ENCODE measurements at places on chromosomes 6 and 20.

DNA sequence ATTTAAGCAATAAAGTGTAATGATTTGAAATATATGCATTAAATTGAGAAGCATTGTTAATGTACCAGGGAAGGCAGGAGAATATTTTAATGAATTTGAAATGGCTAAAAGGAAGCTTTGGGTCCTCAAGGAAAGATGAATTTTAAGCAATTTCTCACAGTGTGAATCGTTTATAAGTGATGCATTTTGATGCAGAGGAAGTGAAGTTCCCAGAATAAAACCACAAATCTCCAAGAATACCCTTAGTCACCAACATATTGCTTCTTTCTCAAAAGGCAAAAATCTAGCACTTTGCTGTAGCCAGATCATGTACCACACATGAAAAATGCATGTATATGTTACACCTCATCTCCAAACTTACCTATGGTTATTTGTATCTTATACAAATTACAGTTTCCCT lies 11.7 kb downstream of the TPD52L1 start:
- no peak for DNase-seq

- DNase-seq = no peak
Observed at GRCh38 chr6:165889636-165890403, 226.8 kb upstream of the PDE10A start.

DNA sequence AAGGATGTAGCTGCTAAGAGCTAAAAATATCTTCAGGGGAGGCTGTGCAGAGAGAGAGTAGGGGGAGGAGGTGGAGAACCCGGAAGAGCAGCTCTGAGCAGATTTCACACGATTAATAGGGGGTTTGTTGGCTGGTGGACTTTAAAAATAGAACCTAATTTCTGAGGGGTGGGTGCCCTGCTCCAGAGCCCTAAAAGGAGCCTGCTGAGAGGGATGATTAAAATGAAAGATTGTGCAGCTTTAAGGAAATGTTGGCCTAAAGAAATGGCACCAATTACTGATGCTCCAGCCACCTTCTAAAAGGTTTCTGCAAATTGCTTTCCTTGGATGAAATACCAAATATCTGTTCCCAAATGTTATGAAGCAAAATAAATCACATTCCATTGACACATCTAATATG lies 202.8 kb upstream of the BTBD3 start:
- no peak for DNase-seq

DNA sequence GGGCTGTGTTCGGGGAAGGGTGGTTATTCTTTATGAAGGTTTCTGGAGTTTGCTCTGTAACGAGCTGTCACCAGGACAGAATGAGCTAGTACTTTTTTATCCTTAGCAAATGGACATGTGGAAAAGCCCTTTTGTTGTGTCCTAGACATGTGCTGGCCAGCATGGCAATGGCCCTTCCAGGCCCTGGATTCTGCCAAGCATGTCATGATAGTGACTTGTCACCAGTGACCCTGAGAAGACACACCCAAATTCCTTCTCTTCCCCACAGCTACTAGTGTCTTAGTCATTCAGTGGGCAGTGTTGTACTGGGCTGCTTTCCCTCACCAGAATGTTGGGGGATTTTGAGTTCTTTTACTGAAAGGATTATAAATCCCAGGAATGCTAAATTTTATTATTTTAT lies 74.0 kb upstream of the XRN2 start:
- no peak for DNase-seq

GRCh38 chr6:90095788-90096187 lies 200.9 kb downstream of the BACH2 start:
- DNase-seq = no peak

DNA sequence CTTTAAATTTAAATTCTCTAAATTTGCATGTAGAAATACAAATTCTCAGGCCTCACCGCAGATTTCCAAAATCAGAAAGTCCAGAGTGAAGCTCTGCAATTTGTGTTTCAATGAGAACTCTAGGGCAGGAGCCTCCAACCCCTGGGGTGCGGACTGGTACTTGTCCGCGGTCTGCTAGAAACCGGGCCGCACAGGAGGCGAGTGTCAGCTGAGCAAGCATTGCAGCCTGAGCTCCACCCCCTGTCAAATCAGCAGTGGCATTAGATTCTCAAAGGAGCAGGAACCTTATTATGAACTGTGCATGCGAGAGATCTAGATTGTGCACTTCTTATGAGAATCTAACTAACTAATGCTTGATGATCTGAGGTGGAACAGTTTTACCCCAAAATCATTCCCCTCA lies 203.0 kb upstream of the PCSK2 start:
- no peak for DNase-seq

- no peak for DNase-seq
Observed at GRCh38 chr6:79574630-79575225, 37.5 kb upstream of the LCA5 start.

- DNase-seq = no peak
Observed at GRCh38 chr6:101226677-101227135, 166.8 kb upstream of the GRIK2 start.

- DNase-seq = peak; percentile 10
Observed at GRCh38 chr6:116971959-116972358, 94.9 kb downstream of the RFX6 start.

DNA sequence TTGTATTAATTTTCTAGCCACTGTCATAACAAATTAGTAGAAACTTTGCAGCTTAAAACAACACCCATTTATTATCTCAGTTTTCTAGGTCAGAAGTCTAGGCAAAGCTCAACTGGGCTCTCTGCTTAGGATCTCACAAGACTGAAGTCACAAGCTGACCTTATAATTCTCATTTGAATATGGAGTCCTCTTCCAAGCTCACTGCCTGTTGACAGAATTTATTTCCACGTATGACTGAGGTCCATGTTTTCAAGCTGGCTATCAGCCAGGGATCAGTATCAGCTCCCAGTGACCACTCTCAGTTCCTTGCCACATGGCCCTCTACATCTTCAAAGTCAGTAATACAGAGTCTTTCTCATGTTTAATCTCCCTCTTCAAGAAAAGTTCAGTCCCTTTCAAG lies 11.7 kb upstream of the HLA-DQB2 start:
- no peak for DNase-seq

- DNase-seq = no peak
Observed at GRCh38 chr6:37988696-37989095, 169.2 kb downstream of the ZFAND3 start.

DNA sequence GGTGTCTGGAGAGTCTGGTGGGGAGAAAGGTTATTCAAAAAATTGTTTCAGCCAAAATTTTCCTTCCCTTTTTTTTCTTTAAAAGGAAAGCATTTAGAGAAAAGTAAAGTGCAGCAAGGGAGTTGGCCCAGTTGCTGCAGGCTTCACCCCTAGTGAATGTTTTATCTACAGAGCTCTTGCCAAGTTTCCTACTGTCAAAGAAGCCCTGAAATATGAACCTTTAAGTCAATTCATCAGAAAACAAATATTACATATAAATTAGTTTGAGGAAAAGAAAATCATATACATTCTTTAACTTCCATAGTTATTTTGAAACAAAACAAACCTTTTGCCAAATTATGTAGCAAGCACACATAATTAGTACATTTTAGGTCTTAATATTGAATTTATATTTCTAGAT lies 25.0 kb upstream of the HMGCLL1 start:
- no peak for DNase-seq

GRCh38 chr6:30883685-30884520 lies at the start of gene DDR1:
Gene DDR1, plus strand, starts transcription at chr6:30884519. Its CDS starts 4,211 bp downstream, at chr6:30888730.
- no peak for DNase-seq

GRCh38 chr6:17033746-17034145 lies 68.1 kb upstream of the STMND1 start:
- no peak for DNase-seq

- DNase-seq = no peak
Observed at GRCh38 chr20:54152227-54153040, 21.4 kb downstream of the CYP24A1 start.

DNA sequence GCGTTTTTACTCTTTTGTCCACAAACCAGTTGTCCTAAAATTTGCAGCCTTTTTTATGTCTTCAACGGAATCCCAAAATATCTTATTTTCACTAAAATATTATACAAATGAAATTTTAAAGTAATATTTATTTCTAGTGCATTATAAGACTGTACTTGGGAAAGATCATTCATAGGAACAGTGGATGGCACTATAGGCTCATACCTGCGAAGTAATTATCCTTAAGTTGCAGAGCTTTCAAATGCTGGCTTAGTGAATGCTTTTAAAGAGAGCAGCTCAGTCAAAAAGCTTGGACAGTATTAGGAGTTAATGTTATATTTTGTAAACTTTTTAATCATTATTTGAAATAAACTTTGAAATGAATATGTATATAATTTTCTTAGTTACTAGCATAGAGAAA lies 254.9 kb downstream of the CDKAL1 start:
- no peak for DNase-seq

DNA sequence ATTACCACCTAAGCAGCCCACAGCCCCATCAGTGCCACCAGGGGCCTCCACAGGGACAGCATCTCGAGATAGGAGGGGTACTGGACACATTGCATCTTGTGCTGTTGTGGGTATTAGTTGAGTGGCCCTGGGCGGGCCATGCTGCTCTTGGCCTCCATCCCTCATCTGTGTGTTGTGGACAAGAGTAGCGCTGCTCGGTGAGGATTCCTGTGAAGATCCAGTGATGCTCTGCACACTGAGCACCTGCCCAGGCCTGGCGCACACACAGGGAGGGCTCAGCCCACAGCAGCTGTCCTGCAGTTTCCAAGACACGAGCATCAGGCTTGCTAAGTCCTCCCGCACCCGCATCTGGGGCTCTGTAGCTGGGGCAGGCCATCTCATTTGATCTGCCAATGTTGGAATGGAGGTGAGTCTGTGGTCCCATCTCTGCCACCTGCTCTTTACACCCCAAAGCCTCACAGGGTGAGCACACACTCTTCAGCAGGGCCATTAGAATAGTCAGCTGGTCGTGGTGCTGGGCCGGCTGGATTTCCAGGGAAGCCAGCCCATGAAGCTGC lies 32.0 kb downstream of the SPATA2 start:
- DNase-seq = no peak

- DNase-seq = peak; percentile 21
Observed at GRCh38 chr6:149545258-149545753, 537 bp downstream of the PPIL4 start.

GRCh38 chr6:81233990-81234389 lies 518.5 kb downstream of the TENT5A start:
- no peak for DNase-seq

- DNase-seq = no peak
Observed at GRCh38 chr6:4291453-4292403, 156.4 kb upstream of the ECI2 start.

- no peak for DNase-seq
Observed at GRCh38 chr20:58111310-58112016, 117.0 kb downstream of the ANKRD60 start.

DNA sequence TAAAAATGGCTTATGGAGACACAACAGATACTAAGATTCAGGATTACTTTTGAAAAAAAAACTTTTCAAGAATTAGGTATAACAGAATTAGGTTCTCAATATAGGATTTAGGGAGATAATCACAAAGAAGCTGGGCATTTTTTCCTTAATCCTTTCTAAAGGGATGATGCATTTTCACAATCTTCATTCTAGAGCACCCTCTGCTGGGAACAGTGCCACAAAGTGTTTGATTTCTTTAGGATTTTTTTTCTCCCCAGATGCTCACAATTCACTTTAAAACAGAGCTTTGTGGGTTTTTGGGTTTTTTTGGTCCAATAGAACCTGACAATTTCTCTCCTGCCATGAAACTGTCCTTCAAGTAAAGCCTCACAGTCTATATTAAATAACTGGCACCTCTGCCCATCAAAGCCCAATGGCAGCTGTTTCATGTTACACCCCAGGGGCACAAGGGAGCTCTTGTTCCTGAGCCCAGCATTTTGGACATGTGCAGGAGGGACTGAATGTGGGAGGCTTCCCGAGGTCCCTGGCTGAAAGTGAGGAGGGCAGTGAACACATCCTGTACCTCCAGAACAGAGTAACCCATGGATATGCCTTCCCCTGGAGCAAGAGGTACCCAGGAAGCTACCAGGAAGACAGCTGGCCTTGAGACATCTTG lies 39.7 kb downstream of the PREP start:
- no peak for DNase-seq

DNA sequence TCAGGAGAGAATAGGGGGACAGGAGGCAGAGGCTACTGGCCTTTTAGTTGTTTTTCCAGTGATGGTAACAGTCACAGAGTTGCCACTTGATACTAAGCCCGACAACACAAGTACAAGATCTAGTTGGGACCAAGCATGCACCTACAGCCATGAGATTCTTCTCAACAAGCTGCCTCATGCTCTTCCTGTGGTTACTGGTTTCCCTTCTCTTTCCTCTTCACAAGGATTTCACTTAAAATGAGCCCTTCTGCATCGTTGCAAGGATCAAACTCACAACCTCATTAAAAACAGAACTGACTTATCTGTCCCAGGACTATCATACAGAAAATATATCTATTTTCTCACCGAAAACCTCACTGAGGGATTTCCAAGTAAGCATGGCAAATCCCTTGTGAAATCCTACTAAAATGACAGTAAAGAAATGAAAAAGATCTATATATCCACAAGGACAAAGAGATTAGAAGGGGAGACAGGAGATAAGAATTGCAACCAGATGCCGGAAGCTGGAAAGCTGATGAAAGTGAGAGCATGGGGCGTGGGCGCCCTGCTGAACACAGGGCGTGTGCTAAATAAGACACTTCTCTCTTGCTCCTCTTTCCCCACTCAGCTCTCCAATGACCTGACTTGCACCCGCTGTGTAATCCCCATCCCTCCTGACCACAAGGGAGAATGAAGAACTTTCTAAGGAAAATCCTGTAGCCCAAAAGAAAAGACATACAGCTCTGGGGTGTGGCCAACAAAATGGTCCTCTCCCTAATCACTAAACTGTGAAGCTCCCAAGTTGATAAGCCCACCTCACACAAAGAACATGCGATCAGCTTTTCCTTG lies 13.4 kb downstream of the MTFR2 start:
- DNase-seq = no peak

DNA sequence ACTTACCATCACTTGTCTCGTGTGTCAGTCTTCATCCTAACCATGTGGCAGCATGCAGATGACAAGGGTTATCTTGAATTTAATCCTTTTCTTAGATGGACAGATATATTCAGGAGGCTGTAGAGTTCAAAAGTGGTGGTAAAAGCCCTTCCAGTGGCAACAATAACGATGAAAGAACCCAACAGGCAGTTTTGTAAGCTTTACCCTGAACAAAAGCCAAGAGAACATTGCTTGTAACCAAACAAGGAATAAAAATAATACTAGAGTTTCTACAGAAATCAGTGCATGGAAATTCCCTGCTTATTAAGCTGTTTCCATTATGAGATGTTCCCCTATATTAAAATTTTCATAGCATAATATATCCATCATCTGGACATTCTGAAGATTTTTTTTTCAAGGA lies 69.7 kb downstream of the PDE7B start:
- DNase-seq = no peak
